PC-3 (cell line): ENCODE measurements at places on chromosomes 1 and 21. TPM values are rescaled to one million over a fixed set of nuclear protein-coding genes. Genes with fewer than 3 reads are reported as not detected.

DNA sequence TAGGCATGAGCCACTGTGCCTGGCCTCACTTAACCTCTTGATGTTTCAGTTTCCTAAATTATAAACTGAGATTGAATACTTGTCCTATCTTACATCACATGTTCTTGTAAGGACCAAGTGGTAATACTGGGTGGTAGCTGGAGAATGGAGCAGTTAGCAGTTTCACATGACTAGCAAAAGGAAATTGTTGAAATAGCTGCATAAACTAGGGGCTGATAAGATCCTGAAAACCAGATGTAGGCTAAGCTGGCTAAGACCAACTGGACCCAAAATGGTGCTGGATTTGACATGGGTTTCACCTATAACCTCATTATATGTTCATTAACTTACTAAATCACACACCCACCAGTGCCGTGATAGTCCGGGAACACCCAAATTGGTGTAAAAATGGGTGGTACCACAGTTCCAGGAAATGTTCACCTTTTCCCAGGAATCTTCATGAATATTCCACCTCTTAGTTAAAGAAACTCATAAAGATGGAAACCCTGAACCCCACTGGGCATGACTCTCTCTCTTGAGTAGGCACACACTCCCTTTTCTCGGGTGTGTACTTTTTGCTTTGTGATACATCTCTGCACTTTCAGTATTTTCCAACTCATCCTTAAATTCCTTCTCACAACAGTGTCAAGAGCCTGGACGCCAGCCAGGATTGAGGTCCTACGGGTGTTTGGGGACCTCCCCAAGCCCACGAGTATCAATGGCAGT is at the start of gene PAPPA2:
PAPPA2 (plus strand) TSS at position 502 of the 705 bp plus-strand sequence. CDS start 93,148 bp downstream, outside the sequence.
- no peak for DNase-seq

GRCh38 chr1:158045639-158046038 is 52.2 kb downstream of the KIRREL1 start:
- no peak for DNase-seq

- peak; percentile 21 for DNase-seq
Measured at GRCh38 chr1:65449214-65449823, 28.9 kb downstream of the LEPR start.

- DNase-seq, result no peak
Measured at GRCh38 chr1:17538010-17538409, 1.5 kb upstream of the ARHGEF10L start.

DNA sequence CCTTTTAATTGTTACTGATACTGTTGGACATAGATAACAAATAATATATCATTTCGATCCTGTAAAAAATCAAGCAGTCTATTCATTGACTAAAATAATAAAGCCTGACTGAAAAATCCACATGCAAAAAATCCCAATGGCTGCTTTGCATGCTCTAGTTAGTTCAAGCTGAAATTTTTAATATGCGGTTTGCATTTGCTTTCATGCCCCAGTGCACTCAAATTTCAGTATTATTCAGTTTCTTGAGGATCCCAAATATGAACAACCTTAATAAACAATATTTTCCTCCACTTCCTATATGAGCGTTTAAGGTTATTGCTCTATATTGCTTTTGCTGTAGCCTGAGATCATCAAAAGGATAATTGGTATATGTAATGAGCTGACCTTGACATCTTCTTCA is 75.1 kb upstream of the DPH5 start:
- DNase-seq, result no peak

DNA sequence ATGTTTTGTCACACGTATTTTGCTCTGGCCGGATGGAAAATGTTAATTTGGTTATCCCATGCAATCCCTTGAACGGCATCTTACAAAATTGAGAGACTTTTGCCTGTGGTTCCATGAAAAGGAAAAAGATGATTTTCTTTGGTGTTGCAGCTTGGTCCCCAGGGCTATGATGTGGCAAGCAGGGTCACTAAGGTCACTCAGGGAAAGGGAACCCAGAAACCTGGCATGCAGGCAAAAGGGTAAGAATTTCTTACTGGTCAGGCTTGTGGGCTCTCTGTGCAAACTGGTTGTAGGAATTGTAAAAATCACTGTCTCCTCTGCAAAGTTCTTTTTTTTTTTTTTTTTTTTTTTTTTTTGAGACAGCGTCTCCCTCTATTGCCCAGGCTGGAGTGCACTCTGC is 48.4 kb upstream of the NBPF3 start:
- no peak for DNase-seq

DNA sequence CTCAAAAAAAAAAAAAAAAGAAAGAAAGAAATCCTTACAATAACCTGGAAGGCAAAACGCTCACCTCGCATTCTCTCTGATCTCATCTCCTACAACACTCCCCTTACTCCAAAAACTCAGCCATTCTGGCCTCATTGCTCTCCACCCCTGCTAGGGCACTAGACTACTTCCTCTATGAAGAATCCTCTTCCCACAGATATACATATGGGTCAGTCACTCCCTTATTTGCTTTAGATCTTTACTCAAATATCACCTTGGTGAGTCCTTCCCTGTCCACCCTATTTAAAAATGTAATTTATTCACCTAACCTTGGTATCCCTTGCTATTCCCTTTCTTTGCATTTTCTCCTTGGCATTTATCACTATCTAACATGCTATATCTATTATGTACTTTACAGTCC is 24.6 kb upstream of the KIF1B start:
- DNase-seq, result peak; percentile 39

The MYBPH gene
- not detected in 2 replicates for total RNA-seq

The HLCS gene
- 31.7 and 44.1 TPM in 2 replicates for total RNA-seq
